CD8-positive, alpha-beta memory T cell (primary cell): ENCODE measurements at places on chromosomes 2 and 18. TPM values are rescaled to one million over a fixed set of nuclear protein-coding genes. Genes with fewer than 3 reads are reported as not detected.

Gene CGREF1
- total RNA-seq, result 2.7 TPM

Gene CXCR1
- not detected for total RNA-seq

Gene KCNJ3
- not detected for total RNA-seq

Gene TACR1
- total RNA-seq, result not detected

- no peaks in the 10 kb centered on the region for H3K36me3 ChIP-seq
- DNase-seq, result no peak
- H3K4me1 ChIP-seq, result peaks cover 75% of the 10 kb centered on the region
- H3K4me3 ChIP-seq, result no peak overlapping the region
- H3K27me3 ChIP-seq, result peaks cover 88% of the 10 kb centered on the region
- no peak overlapping the region for H3K27ac ChIP-seq
Measured at GRCh38 chr2:170818036-170818751, 1.5 kb downstream of the GAD1 start.

GRCh38 chr18:46260016-46260878, 156.1 kb downstream of the HAUS1 start:
- H3K4me3 ChIP-seq, result no peak overlapping the region
- H3K27ac ChIP-seq, result no peak overlapping the region
- H3K27me3 ChIP-seq, result no peaks in the 10 kb centered on the region
- DNase-seq, result no peak
- H3K4me1 ChIP-seq, result no peaks in the 10 kb centered on the region
- H3K36me3 ChIP-seq, result peaks cover 19% of the 10 kb centered on the region

- no peaks in the 10 kb centered on the region for H3K27me3 ChIP-seq
- no peak overlapping the region for H3K27ac ChIP-seq
- H3K4me1 ChIP-seq, result no peaks in the 10 kb centered on the region
- no peak for DNase-seq
- H3K36me3 ChIP-seq, result no peaks in the 10 kb centered on the region
- no peak overlapping the region for H3K4me3 ChIP-seq
Measured at GRCh38 chr18:49368876-49369440, 91.5 kb downstream of the DYM start.

GRCh38 chr18:42029092-42029491, 74.1 kb downstream of the PIK3C3 start:
- H3K4me1 ChIP-seq, result no peaks in the 10 kb centered on the region
- peaks cover 4% of the 10 kb centered on the region for H3K36me3 ChIP-seq
- H3K27me3 ChIP-seq, result no peaks in the 10 kb centered on the region

GRCh38 chr18:42446195-42446594, 491.2 kb downstream of the PIK3C3 start:
- no peak overlapping the region for H3K27ac ChIP-seq
- no peaks in the 10 kb centered on the region for H3K27me3 ChIP-seq
- H3K4me1 ChIP-seq, result no peaks in the 10 kb centered on the region
- H3K4me3 ChIP-seq, result no peak overlapping the region
- H3K36me3 ChIP-seq, result no peaks in the 10 kb centered on the region

DNA sequence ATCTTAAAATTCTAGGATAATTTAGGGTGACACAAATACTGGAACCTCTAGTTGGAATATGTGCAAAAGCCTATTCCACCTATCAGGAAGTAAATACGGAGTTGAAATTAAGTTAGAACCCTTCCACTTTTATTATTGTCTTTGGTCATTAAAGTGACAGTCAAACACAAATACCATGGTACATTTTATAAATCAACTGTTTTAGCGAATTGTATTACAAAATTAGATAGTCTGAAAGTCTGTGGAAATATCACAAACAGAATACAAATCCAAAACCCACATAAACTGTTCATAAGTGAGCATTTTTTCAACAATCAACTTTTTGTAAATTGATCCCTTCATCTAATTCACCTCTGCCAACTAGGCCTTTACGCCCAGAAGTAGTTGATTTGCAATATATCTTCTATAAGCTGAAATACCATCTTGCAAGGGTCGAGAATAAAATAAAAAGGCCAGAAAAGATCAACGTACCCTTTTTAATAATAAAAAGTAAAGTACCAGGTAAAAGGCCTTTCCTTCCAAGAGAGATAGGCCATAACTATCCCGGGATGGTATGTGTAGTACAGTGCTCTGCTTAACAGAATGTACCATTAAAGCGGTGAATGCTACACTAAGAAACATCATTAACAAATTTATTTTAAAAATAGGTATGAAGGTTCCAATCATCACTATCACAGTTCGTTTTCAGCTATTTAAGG, 1.3 kb downstream of the USP34 start:
- H3K27ac ChIP-seq, result peak overlapping the region; percentile 82
- H3K4me3 ChIP-seq, result peak overlapping the region; percentile 60
- DNase-seq, result no peak
- peaks cover 40% of the 10 kb centered on the region for H3K4me1 ChIP-seq
- H3K36me3 ChIP-seq, result no peaks in the 10 kb centered on the region

DNA sequence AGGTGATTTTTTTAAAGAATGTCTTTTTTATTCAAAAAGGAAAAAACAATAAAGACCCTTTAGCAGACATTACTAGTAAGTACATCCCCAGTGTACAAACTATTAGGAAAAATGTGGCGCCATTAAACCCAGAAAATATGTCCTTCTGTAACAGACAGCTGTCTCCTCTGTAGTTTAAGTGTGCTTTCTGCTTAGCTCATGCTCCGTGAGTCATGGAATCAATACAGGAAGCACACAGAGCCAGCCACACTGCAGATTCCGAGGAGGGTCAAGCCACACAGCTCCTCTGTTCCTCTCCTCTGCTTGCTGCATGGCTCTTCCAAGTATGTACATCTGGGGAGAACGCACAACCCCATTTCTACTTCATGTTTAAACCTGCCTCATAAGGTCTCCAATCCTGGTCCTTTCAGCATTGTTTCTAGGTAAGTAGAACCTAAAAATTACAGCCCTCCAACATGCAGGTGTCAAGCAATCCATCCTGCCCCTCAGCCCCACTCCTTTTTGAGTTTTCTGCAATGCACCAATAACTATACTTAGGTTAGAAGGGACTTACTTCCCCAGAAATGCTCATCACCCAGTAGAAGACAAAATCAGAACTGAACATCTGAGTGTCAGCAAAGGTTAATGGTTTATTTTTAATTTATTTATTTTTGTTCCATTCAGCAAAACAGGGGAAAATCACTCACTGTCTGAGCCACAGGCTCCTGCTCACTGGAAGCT, 37.5 kb downstream of the ACVR1 start:
- H3K27me3 ChIP-seq, result no peaks in the 10 kb centered on the region
- peaks cover 5% of the 10 kb centered on the region for H3K4me1 ChIP-seq
- no peak for DNase-seq
- H3K27ac ChIP-seq, result peak overlapping the region; percentile 29
- no peaks in the 10 kb centered on the region for H3K36me3 ChIP-seq
- no peak overlapping the region for H3K4me3 ChIP-seq
